ENCODE measurements at places on chromosomes 2 and 18.

GRCh38 chr18:36828157-36828629 lies 609 bp downstream of the TPGS2 start:
- DNase-seq = peak; percentile 54

GRCh38 chr2:149364839-149365238 lies 34.5 kb downstream of the LYPD6 start:
- DNase-seq = no peak

DNA sequence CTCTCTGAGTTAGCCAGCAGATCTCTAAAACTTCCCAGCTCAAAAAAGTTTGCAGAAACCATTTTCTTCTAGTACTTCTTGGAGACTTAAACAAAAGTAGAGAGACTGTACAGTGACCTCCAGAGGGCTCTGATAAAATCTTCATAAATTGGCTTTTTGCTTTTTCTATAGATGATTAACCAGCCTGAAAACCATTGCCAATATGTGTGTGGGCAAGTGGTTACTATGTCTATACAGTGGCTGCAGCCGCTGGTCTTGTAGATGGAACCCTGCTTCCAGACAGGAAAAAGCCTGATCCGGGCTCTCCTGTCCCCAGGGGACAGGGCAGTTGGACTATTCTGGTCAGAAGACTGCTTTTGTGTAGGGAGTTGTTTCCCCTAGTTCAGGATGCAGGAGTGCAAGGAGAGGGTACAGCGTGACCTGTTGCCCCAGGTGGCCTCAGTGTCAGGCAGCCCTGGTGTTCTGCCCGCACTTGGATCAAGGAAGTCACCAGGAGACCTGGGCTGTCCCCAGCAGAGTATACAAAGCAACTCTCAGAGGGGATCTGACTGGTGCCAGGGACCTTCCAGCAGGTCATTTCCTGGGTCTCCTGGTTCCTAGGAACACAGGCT lies 7.3 kb upstream of the PTPRM start:
- no peak for DNase-seq

- DNase-seq = no peak
Measured at GRCh38 chr2:177192788-177193187, 19.8 kb upstream of the HNRNPA3 start.

- DNase-seq = no peak
Measured at GRCh38 chr2:48397846-48398245, 132.1 kb upstream of the STON1 start.

- no peak for DNase-seq
Measured at GRCh38 chr2:133138693-133139092, 429.6 kb downstream of the NCKAP5 start.

DNA sequence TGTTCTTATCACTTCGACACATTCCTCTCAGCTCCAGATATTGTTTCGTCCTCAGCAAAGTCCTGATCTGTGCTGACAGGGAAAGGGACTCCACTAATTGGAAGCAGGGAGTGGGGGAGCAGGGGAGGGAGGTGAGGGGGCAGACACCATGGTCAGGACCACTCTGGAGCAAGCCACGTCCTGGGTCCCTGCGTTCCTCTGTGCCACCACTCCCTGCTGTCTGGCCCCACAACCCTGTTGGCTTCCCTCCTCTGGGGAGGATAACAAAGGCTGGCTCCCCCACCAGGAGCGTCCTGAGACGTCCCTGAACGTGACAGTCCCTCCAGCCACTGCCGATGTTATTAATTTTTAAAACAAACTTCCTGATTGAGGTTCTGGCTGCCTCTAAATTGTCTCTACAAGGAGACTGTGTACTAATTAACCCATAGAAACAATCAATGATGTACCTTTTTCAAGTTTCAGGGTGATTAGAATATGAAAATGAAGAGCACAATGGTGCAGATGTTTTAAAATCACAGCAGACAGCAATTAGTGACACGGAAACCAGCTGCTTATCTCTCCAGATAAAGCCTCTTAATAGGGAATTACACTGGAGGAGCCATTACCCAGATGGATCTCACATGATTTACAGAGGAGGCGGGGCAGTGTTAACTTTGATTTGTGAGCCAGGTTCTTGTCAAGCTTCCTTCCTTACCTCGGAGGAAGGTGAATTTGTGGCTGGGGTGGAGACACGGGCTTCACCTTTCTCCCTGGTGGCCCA lies 257.5 kb downstream of the SETBP1 start:
- no peak for DNase-seq

DNA sequence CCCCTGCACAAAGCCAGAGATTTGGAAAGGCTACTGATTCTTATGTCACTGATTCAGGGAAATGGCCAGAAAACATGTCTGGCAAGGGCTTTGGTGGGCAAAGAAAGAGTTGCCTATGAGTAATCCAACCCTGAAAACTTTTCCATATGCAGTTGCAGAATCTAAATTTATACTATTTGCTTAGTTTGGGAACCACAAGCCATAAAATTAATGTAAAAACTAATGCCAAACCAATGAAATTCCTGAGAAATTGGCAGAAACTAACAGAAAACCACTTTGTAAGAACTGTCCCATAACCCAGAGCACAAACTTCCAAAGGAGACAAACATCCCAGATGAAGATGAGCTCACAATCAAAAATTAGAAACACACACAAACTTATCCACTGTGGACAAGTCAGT lies 48.8 kb downstream of the TCF4 start:
- DNase-seq = no peak

DNA sequence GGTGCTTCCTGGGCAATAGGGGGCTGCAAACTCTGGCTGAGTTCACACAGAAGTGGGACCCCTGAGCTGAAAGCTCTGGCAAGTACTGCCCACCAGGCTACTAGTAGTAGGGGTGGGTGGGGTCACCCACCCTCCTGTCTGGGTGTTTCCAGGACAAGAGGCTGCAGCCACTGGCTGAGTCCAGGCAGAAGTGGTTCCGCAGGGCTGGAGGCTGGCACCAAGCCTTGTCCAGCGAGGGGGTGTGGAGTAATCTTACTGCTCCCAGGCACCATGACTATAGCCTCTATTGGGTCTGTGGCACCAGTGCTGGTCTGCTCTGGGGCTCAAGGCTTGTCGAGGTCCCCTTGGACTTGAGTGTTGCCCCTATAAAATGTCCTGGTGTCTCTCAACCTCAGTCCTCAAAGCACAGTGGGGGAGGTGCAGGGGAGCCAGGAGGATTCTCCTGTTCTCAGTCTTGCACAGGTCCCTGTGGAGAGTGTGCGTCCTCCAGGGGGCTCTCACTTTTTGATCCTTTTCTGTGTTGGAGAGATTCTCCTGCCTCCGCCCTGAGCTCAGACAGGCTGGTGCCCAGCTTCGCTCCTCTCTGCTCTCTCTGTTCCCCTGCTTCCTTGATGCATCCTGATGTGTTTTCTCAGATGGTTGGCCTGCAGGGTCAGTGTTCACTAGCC lies 48.1 kb downstream of the NUP35 start:
- DNase-seq = no peak

DNA sequence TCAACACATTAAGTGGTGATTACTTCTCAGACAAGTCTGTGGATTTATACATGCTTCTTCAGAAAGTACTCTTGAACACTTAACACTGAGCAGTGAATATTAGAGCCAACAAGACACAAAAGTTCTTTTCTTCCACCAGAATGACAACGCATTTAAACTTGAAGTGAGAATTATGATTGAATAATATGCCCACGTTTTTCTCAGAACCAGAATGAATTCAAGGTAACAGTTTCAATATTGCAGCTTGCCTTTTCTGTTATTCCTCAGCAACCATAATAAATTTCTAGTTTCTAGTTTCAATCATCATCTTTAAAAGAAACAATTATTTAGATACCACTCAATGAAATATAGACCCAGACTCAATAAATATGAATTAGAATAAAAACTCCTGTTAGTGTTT lies 547.0 kb downstream of the NUP35 start:
- no peak for DNase-seq

- no peak for DNase-seq
Measured at GRCh38 chr2:204900487-204900886, 355.2 kb downstream of the PARD3B start.

GRCh38 chr18:7062236-7062635 lies 55.4 kb downstream of the LAMA1 start:
- DNase-seq = no peak

DNA sequence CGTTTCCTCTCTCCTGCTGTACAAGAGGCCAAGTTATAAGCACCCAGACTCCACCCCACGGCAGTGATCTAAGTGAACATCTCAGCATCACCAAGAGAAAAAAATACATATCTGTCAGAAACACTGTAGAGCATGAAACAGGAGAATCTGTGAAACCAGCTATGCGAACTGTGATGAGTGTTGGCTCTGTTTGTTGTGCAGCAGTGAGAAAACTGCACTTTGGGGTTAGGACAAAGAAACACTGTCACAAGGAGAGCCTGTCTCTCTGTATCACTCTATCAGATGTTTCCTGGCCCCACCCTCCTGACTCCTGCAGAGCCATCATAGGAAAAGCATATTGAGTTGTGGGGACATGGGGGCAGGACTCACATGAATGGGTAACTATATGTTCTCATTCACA lies 87.1 kb downstream of the LAMA3 start:
- DNase-seq = no peak

DNA sequence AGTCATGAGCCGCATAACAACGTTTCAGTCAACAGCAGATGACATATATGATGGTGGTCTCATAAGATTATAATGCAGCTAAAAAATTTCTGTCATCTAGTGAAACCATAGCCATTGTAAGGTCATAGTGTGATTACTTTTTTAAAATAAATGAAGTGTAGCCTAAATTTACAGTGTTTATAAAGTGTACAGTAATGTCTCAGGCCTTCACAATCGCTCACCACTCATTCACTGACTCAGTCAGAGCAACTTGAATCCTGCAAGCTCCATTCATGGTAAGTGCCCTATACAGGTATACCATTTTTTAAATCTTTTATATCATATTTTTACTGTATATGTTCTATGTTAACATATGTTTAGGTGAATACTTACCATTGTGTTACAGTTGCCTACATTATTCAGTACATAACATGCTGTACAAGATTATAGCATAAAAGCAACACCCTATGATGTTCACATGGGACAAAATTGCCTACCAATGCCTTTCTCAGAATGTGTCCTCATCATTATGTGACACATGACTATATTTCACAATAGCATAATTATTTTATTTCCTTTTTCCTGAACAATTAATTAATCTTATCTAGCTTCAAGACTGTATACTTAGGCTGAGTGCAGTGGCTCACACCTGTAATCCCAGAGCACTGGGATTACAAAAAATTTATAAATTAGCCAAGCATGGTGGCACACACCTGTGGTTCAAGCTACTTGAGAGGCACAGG lies 1115.9 kb upstream of the ZEB2 start:
- no peak for DNase-seq

Measured in HT-29 (cell line).